ENCODE measurements at places on chromosomes 11 and 22.

- DNase-seq: no peak
Measured at GRCh38 chr11:32931606-32932005, 39.0 kb downstream of the QSER1 start.

- DNase-seq: no peak
Measured at GRCh38 chr11:18304745-18305144, 17.2 kb downstream of the HPS5 start.

DNA sequence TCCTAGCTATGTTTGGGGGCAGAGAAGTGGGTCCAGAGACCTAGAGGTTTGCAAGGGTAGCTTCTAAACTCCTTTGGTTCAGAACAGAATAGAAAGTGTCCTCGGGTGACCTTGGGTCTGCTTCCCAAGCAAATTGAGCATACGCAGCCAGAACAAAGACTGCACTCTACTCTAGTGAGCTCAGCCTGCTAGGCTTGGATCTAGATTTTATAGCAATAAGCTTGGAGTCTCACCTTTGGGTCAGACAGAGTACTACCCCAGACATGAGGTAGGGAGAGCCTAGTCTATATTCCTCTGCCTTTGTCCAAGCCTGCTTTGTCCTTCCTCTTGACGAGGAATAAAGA lies 52.6 kb upstream of the ELF5 start:
- DNase-seq: no peak

- no peak for DNase-seq
Measured at GRCh38 chr22:19801340-19802000, 40.9 kb downstream of the TBX1 start.

DNA sequence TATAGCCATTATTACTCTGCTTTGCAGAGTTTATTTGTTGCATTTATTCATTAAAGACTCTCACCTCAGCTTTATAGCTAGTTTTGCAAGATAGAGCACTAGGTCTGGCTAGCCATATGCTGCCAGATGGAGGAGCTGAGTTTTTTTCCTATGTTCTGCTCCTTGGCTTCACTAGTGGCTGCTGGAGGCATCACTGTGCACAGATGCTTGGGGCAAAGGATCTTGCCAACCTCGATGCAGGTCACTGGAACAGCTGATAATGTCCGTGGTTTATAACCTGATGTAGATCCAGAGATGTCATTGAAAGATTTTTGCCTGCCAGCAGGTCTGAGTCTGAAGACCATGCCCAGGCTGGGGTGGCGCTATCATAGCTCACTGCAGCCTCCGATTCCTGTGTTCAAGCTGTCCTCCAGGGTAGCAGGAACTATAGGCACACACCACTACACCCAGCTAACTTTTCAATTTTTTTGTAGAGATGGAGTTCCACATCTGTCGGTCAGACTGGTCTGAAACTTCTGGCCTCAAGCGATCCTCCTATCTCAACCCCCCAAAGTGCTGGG lies 63.2 kb downstream of the PACS1 start:
- no peak for DNase-seq

- no peak for DNase-seq
Measured at GRCh38 chr11:106398502-106399075, 321.1 kb downstream of the AASDHPPT start.

DNA sequence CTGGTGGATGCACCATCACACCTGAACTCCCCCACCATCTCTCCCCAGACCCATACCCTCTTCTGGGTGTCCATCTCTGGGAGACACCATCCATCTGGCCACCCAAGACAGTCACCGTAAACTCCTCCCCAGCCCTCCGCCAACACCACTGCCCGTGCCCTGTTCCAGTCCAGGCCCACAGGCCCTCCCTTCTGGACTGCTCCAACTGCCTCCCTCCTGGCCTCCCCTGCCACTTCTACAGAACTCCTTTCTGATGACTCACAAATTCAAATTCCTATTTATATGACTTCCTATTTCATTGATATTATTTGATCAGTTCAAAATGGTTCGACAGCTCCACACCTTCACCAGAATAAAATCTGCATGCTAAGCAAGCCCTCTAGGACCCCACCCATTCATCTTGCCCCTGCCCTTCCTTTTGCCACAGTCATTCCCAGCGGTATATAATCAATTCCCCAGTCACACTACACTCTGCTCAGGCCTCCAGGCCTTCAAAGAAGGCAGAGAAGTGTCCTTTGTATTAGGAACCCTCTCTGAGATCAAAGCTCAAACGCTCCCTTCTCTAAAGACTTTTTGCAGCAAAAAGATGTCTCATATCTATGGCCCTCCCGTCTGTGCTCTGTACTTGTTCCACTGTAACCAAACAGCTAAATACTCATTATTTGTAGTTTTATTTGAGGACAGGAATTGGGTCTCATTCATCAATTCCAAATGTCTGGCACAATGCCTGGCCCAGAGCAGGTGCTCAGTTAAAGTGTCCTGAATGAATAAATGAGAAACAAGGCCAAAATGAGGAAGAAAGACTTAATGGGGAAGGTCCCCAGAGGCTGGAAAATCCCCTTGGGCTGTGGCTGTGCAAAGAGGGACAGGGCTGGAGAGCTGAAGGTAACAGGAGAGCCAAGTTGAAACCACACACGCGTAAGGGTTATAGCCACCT lies 29.0 kb downstream of the MYH9 start:
- no peak for DNase-seq

- no peak for DNase-seq
Measured at GRCh38 chr22:38494498-38494897, 11.6 kb downstream of the DDX17 start.

DNA sequence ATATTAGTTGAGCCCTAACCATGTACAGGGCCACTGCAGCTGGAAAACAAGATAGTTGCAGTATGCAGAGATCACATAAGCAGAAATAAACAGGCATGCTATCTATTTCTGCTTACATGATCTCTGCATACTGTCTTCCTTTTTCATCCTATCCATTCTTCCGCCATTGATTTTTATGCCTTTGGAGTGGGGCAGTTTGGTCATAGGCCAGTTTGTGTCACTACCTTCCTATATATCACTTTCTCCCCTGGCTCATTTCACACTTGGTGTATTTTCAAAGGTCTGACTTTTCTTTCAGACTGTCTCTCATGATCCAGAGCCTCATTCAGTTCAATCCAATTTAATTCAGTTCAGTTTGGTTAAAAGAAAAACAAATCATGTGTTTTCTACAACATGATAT lies 829.6 kb downstream of the KCNA4 start:
- no peak for DNase-seq

DNA sequence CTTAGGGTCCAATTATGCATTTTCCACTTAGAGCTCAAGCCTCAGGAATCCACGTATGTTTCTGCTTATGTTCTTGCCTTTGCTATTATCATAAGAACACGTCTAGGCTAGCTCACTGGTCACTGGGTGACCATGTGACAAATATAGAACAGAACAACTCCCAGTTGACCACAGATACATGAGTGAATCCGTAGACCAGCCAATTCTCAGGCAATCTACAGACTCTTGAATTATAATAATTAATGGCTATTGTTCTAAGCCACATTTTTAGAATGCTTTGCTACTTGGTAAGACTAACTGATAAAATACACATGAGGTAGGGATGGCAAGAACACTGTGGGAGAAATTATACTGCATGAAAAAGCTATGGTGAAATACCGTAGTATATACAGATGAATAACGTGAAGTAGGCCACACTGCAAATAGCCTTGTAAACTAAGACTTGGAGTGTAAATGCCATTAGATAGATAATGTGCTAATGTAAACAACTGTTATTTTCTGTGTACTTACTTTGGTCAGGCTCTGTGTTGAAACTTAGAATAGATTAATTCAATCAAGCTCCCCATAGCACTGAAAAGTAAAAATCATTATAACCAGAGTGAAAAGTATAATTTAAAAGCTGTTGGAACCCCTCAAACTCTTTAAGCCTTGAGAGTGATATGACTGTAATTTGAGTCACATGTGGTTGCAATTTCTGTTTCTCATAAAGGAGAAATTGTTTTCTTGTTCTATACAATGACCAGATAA lies 366.2 kb upstream of the CCDC179 start:
- no peak for DNase-seq

- no peak for DNase-seq
Measured at GRCh38 chr11:34245041-34245440, 112.8 kb downstream of the ABTB2 start.

GRCh38 chr11:48096588-48097525 lies 116.5 kb downstream of the PTPRJ start:
- no peak for DNase-seq

GRCh38 chr22:46539169-46539568 lies 1.7 kb upstream of the CELSR1 start:
- DNase-seq: no peak

- DNase-seq: no peak
Measured at GRCh38 chr11:75560644-75561043, 1.4 kb upstream of the SERPINH1 start.

DNA sequence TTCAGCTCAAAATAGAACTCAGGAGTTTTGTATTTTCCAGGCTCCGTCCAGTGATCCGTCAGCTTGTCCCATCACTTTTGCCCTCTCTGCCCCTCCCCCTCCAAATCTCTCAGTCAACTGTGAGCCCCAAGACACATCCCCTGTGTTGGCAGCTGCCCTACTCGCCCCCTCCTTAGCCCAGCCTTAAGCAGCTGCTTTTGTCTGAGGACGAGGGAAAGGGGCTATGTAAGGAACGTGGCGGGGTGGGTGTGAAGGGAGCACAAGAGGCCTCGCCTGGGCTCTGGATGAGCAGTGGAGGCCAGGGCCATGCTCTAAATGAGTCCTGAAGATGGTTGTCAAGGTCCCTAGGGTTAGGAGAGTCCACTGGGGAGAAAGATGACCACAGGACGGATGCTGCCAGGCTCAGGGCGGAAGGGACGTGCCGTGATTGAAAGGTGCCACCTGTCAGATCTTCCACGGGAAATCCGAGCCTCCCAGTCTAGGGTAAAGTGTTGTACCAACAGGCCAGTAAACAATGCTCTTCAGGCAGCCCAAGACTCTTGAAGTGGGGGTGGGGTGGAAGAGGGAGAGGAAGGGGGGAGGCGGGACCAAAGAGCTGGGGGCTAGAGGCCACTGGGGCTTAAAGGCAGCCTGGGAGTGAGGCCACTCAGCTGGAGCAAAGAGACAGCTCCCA lies at the start of gene SMTNL1:
TSS of gene SMTNL1 (plus strand) at position 649 of the 673 bp plus-strand sequence. CDS start 5,048 bp downstream, outside the sequence.
- DNase-seq: no peak

- DNase-seq: no peak
Measured at GRCh38 chr11:125236072-125236825, 71.7 kb downstream of the PKNOX2 start.

GRCh38 chr11:113562981-113563461 lies 87.8 kb upstream of the DRD2 start:
- DNase-seq: no peak

- DNase-seq: no peak
Measured at GRCh38 chr22:35555483-35555890, 14.9 kb downstream of the RASD2 start.

DNA sequence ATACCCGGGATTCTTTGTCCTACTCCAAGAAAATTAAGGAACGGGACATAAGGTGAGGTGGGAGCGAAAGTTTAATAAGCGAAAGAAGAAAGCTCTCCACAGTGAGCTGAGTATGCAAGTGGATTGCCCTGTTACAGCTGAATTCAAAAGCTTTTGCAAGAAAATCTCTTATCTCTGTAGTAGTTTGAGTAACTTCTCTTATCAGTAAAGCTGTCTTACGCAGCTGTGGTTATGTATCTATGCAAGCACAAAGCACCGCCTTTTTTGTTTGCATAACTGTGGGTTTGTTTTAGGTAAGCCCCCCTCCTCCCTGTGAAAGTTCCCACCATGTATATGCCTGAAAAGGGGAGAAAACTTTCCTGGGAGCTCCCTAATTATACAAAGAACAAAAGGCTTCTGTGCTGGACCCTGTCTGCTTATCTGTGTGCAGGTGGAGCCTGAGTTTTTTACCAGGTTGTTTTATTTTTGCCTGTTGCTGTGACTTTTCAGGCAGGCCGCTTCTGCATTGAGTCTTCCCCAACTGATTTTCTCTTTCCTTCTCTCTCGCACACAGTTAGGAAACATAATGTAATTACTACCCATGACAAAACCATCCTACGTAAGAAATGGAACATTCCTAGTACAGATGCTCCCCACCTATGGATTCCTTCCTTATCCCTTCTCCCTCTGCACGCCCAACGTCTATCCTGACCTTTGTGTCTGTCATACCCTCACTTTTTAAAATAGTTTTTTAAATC lies 837 bp upstream of the PLAAT5 start:
- no peak for DNase-seq

DNA sequence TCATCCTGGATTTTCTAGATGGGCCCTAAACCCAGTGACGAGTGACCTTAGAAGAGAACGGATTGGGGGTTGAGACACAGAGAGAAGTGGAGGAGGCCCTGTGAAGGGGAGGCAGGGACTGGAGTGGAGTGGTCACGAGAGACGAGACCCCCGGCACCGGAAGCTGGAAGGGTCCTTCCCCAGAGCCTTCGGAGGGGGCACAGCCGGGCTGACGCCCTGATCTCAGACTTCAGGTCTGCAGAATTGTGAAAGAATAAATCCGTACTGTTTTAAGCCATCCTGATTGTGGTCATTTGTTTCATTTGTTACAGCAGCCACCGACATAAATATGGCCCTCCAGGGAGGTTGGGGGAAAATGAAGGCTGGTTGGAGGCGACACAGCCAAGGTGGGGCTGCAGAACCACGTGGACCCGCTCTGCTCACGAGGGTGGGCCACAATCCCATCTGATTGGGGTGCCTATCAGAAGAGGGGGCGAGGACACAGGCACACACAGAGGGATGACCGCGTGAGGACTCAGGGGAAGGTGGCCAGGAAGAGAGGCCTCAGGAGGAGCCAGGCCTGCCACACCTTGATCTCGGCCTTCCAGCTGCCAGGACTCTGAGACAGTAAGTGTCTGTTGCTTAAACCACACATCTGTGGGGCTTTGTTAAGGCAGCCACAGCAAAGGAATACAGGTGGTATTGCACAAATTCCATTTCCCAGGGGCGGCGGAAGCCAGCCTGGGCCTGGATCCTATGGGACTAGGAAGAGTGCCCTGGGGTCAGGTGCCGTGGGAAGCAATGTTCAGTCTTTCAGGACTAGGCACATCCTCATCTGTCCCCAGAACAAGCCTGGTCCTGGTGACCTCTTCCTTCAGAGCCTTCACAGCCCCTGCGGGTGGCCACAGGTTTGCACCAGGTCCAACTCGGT lies 73.3 kb upstream of the SHANK2 start:
- no peak for DNase-seq

DNA sequence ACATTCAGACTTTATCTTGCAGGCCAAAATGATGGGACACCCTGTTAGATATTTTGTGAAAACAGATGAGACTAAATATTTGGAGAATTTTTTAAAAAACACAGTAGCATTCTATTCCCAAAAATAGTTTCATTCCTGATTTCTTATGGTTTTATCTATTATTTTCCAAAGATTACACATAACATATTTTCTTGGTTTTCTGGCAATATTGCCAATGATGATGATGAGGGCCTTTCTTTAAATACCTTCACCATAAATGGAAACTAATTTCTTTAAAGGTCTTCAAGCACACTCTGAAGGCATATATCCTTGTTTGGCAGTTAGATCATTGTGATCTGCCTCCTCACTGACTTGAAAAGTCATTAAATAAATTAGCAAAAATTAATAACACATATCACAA lies 522.3 kb upstream of the LUZP2 start:
- DNase-seq: no peak

GRCh38 chr11:114880442-114880841 lies 202.1 kb downstream of the NXPE2 start:
- no peak for DNase-seq

GRCh38 chr11:112013497-112014164 lies 11.6 kb upstream of the DLAT start:
- DNase-seq: no peak
